ENCODE measurements at places on chromosomes 3 and 15.

GRCh38 chr3:83230841-83231240 lies 1469.4 kb upstream of the GBE1 start:
- DNase-seq, result no peak

DNA sequence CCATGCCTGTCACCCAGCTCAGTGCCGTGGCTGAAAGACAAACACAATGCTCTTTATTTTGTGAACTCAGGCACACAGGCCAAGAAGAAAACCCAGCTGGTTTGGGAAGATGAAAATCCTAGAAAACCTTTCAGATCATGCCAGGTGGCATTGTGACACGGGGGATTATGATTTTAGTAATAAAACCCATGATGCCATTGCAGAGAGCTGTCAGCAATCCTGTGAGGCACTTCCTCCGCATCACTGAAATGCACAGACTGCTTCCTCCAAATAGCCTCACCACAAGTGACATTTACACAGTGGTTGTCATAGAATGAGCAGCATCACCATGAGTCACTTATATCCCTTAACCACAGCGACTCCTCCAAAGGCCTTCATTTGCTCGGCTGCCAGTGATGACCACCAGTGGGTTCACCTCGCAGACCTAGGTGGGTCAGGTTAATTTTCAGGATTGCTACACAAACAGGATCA lies 22.7 kb downstream of the ABHD6 start:
- no peak for DNase-seq

GRCh38 chr3:30355622-30356021 lies 250.8 kb upstream of the TGFBR2 start:
- DNase-seq, result no peak

- peak; percentile 61 for DNase-seq
Observed at GRCh38 chr3:59809710-59810444, 760.1 kb upstream of the CFAP20DC start.

GRCh38 chr3:53159156-53160060 lies 1.6 kb upstream of the PRKCD start:
- peak; percentile 75 for DNase-seq

DNA sequence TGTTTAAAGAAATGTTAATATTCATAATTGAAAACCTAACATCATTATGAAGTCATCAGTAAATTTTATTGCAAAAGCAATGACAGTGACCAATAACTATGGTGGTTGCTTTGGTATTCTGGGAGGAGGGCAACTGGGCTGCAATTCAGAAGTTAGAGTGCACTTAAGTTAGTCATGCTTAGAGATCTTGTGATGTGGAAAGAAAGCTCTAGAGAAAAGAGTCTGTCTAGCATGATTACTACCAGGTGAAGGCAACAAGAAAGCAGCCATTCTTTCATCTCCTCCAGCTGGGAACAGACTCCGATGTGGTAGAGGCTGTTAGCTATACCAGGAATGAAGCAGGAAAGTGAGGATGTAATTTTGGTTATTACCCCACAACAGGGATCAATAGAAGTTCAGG lies 625.6 kb downstream of the SI start:
- DNase-seq, result no peak

- DNase-seq, result no peak
Observed at GRCh38 chr3:128232376-128233178, 79.3 kb downstream of the EEFSEC start.

DNA sequence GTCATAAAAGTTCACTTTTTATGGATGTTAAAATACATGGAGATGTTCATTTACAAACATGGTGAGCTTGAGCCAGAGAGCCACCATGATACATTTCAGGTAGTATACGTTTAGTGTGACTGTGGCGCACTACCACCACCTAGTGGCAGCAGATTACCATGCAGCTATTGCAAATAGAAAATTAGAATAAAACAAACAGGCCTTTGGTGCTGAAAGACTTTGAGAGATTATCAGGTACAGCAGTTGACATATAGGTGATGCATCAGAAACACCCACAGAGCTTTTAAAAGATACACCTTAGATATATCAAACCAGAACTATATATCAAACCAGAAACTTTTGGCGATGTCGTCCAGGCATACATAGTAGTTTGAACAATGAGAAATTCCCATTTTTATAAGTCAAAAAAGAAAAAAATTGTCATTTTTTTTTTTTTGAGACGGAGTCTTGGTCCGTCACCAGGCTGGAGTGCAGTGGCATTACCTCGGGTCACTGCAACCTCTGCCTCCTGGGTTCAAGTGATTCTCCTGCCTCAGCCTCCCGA lies 42.0 kb upstream of the ICE2 start:
- DNase-seq, result peak; percentile 80
